ENCODE measurements at places on chromosomes 2 and 18.
A peak's percentile ranks its signal among the peaks of the same experiment; 100 is the strongest.

DNA sequence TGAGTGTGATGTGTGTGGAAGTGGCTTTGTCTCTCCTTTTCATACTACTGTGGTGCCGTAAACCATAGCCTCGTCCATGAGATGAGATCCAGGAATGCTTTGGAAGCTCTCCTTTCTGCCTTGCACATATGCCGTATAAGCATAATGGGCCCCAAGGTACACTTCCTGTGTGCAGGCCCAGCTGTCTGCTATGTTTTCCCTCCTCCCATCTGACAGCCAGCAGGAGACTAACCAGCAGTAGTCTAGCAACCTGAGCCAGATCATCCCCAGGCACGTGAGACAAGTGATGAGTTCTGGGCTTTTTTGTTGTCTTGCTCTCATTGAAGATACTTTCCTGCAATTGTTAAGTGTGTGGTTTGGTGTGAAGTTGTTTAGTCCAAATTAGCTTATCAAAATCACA is 555.5 kb upstream of the LRRTM4 start:
- DNase-seq: no peak

GRCh38 chr2:176575237-176575744 is 306.0 kb downstream of the MTX2 start:
- no peak for DNase-seq

- no peak for DNase-seq
Measured at GRCh38 chr2:29047083-29047845, 27.1 kb downstream of the PCARE start.

- no peak for DNase-seq
Measured at GRCh38 chr18:66819235-66819634, 215.3 kb upstream of the CDH19 start.

- no peak for DNase-seq
Measured at GRCh38 chr2:99811544-99811943, 321.7 kb upstream of the REV1 start.

DNA sequence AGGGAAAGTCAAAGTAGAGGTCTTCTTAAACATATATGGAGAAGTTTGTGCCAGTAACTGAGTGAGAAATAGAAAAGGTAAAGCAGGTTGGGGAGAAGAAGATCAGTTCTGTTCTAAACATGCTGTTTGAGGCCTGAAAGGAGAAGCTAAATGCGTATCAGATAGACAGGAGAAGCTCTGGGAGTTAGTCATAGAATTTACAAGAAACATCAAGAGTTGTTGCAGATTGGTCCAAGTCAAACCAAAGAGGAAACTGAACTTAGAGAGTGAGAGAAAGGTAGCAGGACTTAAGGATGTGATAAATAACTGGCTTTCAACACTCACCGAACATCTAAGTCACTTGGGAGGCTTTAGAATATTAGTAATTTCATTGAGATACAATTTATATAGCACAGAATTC is 29.2 kb upstream of the CERS6 start:
- no peak for DNase-seq

- peak; percentile 82 for DNase-seq
Measured at GRCh38 chr2:30422444-30423040, 24.5 kb upstream of the LCLAT1 start.

DNA sequence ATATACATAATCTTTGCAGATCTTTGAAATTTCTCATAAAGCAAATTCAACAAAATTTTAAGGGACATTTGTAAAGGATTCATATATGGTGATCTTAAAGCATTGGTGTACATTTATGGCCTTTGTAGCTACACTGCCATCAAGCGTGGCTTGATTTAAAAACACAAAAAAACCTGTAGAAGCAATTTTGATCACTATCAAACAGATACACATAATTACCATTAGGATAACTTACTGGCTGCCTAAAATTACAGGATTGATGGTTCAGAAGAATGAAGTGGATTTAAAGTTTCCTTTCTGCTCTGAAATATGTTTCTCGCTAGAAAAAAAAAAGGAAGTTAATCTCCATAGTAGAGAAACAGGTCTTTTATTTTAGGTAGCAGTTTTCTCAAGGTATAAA is 31.4 kb downstream of the MAPRE2 start:
- DNase-seq: no peak

DNA sequence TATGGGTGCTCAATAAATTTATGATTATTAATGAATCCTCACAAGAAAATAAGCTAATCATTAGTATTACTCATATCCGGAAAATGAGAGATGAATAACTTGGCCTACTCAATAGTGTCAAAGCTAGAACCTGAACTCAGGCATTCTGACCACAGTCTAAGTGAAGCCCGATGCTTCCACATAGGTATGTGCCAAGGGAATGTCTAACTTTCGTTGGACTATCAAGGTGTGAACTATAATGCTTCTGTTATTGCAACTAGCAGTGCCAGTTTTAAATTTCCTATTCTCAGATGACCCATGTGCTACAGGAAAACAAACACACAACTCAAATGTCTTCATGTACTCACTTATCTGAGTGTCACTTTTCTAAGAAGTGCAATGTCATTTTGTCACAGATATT is 1.8 kb downstream of the BARD1 start:
- no peak for DNase-seq

- no peak for DNase-seq
Measured at GRCh38 chr2:28434600-28434989, 41.9 kb downstream of the FOSL2 start.

DNA sequence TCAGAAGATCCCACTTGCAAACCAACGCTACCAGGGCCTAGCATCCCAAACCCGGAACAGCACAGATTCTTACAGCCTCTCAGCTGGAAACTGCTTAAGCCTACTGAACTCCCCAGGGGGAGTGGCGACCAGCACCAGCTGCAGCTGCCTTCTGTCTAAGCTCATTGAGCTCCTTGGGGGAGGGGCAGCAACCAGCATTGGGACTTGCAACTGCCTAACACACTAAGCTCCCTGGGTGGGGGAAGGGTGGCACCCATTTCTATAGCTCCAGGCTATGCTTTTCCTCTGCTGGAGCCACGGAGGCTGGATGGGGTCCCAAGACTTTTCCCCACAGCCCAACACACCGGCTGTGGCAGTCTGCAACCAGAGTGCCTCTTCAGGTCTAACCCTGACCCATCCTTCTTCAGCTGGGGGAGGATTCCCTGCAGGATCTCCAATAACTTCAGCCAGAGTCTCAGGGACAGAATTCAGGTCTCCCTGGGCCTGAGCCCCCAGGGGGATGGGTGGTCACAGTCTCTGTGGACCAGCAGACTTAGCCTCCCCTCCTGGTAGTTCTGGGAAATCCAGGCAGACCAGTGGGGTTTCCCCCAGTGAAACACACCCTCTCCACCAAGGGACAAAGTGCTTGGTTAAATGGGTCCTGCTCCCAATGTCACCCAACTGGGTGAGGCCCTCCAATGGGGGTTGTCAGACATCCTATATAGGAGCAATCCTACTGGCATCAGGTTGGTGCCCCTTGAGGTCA is 45.9 kb upstream of the ITGA4 start:
- no peak for DNase-seq

DNA sequence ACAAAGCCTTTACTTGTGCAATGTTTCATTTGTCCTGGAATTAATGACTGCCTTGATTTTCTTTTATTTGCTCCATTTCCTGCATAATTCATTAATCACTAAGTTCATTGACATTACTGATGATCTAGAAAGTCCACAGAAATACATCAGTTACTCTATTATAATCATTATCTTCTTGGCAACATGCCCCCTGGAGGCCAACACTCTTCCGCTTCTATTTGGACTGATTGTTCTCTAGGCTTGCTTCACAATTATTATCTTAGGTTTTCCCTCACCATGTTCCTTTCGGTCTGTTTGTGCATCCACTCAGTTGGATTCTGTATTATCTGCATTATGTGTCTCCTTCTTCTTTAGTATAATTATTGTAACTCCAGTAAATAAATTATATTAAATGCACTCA is 461.0 kb upstream of the CDH2 start:
- no peak for DNase-seq

DNA sequence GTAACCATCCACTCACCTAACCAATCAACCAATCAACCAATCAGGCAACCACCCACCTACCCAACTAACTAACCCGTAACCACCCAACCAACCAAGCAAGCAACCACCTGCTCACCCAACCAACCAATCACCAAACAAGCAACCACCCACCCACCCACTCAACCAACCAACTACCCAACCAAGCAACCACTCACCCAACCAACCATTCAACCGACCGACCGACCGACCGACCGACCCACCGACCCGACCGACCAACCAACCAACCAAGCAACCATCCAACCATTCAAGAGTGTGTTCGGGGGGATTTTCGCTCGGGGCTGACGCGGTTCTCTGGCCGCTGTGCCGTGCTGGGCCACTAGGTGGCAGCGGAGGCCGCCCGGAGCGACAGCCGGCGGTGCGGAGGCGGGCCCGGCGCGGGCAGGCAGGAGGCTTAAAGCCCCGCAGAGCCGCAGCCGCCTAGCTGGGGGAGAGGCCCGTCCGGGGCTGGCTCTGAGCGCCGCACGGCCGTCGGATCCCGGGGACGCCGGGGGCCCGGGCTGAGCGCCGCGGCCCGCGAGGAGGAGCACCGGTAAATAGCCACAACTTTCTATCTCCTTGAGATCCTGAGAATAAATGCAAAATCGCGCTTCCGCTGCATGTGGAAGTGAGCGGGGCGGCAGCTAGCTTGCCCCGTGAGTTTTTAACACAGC is at the start of gene MC5R:
MC5R (plus strand) TSS at position 443 of the 689 bp plus-strand sequence. CDS start 1,617 bp downstream, outside the sequence.
- DNase-seq: peak; percentile 81

- no peak for DNase-seq
Measured at GRCh38 chr18:5276947-5277346, 18.6 kb downstream of the ZBTB14 start.

DNA sequence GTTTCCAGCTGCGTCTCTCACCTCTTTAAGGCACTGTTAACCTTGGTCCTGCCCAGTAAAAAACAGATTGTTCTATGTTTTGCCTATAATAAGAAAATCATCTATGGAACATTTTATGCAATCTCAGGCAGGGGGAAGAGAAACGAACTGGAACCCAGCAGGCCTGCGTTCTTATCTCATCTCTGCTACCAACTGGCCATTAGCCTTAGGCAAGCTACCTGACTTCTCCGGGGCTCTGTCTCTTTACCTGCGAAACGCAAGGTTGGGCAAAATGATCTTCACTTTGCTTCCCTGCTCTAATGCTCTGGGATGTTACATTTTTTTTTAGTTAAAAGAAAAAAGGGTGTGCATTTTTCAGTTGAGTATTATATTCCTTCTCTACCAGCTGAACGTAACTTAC is 70.5 kb upstream of the WIPF1 start:
- no peak for DNase-seq

DNA sequence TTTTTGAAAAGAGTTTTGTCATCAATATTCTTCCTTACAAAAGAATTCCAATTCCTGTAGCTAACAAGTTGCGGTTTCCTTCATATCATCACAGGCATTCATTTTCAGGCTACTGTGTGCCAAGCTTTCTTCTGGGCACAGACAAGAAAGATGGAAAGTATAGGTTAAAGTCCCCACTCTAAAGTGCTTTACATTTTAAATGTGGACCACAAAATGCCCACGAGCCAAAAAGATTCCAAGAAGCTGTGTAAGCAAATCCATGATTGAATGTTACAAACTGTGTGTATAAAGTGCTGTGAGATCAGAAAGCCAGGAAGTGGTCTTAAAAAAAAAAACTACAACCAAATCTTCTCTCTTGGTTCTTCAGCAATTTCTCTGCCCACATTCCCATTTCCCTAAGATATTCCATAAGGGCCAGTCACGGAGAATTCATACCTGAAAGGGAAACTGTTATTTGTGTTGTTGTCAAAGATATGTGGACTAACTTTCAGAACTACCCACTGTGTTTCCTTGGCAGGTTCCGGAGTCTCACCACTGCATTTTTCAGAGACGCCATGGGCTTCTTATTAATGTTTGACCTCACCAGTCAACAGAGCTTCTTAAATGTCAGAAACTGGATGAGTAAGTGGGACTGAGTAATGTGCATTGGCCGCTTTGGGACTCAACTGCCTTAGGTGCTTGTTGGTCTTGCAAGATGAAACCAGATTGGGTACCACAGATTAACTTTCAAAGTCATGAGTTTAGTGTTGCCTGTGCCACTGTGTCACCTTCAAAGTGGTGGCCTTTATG is 55.7 kb downstream of the RAB27B start:
- DNase-seq: no peak

- DNase-seq: no peak
Measured at GRCh38 chr2:18073601-18074000, 195.1 kb downstream of the KCNS3 start.

DNA sequence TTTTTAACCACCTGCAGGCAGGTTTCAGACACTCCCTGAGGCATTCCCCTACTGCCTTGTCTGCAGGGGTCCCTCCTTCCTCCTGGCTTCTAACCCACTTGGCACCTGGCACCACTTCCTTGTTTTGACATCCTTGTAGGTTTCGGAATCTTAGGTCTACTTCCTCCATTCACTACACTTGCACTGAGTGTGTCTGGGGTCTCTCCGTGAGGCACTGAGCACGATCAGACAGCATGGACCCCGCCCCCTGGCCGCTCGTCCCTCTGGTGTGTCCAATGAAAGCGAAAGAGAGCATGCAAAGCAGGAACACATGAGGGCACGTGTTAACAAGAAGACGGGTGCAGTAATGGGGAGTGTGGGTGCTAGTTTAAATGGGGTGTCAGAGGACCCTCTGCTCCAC is 63.8 kb downstream of the HAUS1 start:
- DNase-seq: no peak

GRCh38 chr18:79903787-79904356 is 47.6 kb downstream of the SLC66A2 start:
- DNase-seq: no peak

DNA sequence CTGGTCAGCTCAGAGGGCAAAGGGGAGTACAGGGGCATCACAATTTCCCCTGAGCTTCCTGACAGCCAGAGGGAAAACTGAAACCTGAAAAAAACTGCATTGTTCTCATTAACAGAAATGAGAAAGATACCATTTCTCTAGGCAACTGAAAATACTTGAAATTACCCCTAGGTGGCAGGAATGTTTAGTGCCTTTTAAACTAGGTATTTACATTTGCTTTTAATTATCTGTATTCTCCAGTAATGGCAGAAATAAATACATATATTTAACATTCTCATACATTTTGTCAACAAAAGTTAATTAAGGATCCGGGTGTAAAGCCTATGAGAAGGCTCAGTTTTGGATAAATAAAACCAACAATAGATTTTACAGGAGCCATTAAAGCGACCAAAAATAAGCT is 34.5 kb downstream of the RPL31 start:
- no peak for DNase-seq

- no peak for DNase-seq
Measured at GRCh38 chr18:36533446-36534153, 236.1 kb downstream of the FHOD3 start.

GRCh38 chr18:48536516-48536915 is 2.3 kb upstream of the CTIF start:
- no peak for DNase-seq

DNA sequence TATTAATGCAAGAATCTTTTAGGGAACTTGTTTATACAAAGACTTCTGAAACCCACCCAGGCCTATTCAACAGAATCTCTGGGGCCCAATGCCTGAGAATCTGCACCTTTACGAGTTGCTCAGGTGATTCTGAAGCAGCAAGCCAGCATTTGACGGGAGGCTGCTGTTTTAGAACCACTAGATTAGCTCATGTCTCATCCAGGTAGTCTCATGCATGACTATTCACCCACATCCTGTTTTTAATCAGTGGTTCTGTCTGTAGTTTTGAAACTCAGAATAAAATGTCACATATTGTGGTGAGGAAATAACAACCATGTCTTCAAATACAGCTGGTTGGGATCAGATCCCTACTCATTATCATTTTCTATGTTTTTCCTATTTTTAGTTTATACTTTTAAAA is 39.5 kb downstream of the CYTIP start:
- no peak for DNase-seq

- no peak for DNase-seq
Measured at GRCh38 chr18:36297417-36298125, at the start of gene FHOD3. Gene FHOD3, plus strand, starts transcription at chr18:36297713. Its CDS starts 123 bp downstream, at chr18:36297836.

All from stimulated activated effector memory CD8-positive, alpha-beta T cell treated with anti-CD3 and anti-CD28 coated beads, Interleukin-12 subunit alpha, Interleukin-12 subunit beta, amount 100 ng/mL, for 72 hours (primary cell).